ENCODE measurements at places on chromosomes 2 and 18.

- no peak for DNase-seq
Observed at GRCh38 chr18:76359909-76360308, 135.1 kb downstream of the ZNF516 start.

DNA sequence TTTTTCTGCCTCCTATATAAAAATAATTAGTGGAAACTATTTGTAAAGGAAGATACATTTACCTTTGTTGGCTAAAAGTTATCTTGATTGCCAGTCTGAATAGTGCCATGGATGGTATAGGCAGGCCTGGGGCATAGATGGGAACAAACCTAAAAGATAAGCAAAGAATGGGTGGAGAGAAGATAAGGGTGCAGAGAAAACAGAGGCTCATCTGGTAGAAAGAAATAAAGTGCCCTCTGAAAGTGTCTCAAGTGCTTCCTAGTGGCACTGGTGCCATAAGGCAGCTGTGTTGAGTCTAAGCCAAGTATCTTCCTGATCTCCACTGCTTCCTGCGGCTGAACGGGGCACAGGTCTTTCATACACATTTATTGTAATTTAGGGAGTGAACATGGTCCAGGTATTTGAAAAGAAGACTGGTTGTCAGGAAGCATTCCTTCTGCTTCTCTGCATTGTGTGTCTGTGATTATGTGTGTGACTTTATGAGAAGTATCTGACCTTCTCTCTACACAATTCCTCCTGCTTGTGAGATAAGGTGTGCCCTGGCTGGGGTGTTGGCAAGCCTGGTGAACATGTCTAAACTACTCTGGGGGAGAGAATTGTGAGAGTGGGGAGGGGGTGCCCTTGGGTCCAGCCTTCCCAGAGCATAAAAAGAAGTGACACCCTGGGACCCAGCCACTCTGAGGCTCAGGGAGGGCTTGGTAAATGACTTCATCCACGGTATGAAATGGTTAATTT, 280.5 kb downstream of the CAMKMT start:
- no peak for DNase-seq

- no peak for DNase-seq
Observed at GRCh38 chr2:86675104-86675503, 45.0 kb upstream of the RMND5A start.

GRCh38 chr2:238504181-238504931, 77.6 kb downstream of the ASB1 start:
- DNase-seq = peak; percentile 79

GRCh38 chr2:68741805-68742306, 7.2 kb downstream of the ARHGAP25 start:
- DNase-seq = no peak

DNA sequence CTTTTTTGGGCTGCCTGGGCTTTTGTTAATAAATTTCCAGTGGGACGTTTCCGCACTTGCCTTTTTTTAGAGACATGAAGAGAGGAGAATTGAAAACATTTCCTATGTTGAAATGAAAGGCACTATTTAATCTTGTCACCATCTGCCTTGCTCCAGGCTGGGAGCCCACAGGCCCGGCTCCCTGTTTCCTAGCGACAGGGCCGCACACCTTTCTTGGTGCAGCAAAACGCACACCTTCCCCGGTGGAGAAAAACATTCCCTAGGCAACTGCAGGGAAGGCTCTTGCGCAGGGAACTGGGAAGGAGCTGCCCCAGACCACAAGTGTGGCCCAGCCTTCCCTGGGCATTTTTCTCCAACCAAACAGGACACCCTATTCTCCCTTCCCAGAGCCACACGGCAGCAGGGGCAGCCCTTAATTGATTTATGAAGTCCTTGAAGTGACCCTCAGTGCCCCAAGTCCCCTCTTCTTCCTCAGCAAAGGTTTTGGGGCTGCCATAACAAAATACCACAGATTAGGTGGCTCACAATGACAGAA, 132.9 kb upstream of the MSH6 start:
- DNase-seq = no peak

GRCh38 chr2:162838136-162838497, 450 bp downstream of the KCNH7 start:
- DNase-seq = peak; percentile 61

DNA sequence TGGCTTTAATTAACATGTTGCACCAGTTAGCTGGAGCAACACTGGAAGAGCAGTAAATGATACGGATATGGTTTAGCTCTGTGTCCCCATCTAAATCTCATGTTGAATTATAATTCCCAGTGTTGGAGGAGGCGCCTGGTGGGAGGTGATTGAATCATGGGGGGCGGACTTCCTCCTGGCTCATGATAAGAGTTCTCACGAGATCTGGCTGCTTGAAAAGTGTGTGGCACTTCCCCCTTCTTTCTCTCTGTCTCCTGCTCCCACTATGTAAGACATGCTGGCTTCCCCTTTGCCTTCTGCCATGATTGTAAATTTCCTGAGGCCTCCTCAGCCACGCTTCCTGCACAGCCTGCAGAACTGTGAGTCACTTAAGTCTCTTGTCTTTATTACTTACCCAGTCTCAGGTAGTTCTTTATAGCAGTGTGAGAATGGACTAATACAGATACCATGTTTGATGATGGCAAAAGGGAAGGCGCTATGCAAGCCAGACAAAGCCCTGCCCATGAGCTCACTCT, 963.6 kb downstream of the SOCS6 start:
- no peak for DNase-seq

DNA sequence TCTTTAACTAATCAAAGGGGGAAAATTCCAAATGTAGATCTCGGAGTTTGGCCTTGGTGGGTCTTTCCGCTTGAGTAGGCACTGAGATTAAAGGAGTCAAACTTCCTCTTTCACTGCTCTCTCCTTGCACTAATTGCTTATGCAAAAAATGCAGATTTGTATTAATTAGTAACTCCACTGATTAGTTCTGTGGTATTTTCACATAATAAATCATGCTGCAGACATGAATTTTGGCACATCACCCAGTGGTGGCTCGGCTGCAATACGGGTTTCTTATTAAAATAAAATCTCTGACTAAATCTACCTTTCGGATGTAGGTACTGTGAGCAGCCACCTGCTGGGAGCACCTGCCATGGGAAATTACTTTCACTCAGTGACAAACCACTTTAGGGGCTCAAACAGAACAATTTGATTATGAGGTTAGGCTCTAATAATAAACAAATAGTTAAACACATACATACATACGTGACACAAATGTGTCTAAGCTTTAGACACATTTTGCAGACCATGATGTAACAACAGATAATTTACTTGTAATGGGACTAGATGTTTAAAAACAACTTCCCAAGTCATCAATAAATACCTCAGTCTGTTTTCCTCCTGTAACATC, 6.4 kb upstream of the NEUROD1 start:
- DNase-seq = peak; percentile 28

DNA sequence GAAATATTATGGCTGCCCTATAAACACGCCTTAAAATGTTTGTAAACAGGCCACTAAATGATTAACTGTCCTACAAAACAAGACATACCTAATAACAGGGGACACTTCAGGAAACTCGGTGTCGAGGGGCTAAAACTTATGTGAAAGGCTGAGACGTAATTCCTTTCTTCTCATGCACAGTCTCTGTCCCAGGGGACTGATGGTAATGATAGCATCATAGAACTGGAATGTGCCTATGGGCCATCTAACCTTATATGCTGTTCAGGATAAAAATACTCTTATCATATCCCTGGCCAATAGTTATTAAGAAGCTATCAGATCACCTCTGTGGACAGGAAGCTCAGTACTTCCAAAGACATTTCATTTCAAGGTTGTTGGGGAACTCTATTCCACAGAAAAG, 252.6 kb upstream of the RASGRP3 start:
- no peak for DNase-seq

DNA sequence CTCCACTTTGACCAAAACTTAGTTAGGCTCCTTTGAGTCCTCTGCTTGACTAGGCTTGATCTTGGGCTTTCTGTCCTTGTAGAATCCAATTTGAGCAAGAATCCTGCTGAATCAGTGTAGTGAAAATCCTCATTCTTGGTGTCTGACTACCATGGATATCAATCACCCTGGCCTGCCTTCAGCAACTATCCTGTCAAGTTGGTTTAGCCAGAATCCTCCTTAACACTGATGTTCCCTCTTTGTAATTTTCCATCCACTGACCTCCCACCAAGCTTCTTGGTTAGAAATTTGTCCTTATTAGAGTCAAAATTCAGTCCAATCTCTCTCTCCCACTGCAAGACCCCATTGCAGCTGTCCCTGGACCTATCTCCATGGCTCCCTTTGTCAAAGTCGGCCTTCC, 494 bp upstream of the RBM45 start:
- no peak for DNase-seq

DNA sequence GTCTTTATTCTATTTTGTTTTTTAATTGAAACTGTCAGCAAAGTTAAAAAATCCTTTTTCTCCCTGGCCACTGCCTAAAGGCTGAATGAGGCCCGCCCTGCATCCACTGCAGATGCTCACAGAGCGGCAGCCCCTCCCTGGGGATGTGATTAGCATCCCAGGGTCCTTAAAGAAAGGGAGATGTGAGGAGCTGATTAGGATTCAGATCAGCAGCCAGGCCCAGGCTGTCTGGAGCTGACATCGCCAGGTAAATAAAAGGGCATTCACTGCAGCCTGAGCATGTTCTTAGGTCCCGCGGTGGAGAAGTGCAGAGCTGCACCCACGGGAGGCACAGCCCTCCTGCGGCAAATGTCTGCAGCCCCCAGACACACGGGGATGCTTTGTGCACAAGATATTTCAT, 83.8 kb downstream of the LONRF2 start:
- no peak for DNase-seq

GRCh38 chr2:28558918-28559317, 63.1 kb downstream of the PLB1 start:
- DNase-seq = no peak

GRCh38 chr2:31003749-31004148, 134.5 kb downstream of the GALNT14 start:
- DNase-seq = no peak

DNA sequence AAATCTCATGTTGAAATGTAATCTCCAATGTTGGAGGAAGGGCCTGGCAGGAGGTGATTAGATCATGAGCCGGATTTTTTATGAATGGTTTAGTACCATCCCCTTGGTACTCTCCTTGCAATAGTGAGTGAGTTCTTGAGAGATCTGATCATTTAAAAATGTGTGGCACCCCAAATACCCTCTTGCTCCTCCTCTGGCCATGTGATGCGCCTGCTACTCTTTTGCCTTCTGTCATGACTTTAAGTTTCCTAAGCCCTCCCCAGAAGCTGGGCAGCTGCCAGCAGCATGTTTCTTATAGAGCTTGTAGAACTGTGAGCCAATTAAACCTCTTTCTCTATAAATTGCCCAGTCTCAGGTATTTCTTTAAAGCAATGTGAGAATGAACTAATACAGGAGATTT, 72.6 kb upstream of the FIGN start:
- no peak for DNase-seq

DNA sequence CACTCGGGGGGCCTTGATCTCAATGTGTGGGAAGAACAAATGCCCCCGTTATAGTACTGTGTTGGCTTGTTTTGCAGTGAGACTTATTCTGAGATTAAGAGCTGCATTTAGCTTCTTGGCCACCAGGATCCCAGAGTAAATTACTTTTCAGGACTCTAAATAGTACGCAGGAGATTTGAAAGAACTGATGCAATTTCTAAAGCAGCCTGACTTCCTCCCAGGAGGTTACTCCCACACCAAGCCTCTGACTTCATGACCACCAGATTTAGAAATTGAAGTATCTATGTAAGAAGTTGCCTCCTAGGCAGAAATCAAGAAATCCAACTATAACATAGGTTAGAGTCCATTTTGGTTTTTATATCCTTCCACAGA, 67.0 kb downstream of the FEZ2 start:
- DNase-seq = no peak

GRCh38 chr2:219571311-219572236, at the start of gene OBSL1:
Gene OBSL1 (minus strand): TSS chr2:219571539. CDS start chr2:219571232, 307 bp downstream.
- peak; percentile 77 for DNase-seq

- no peak for DNase-seq
Observed at GRCh38 chr18:37426586-37426985, 139.0 kb downstream of the CELF4 start.

DNA sequence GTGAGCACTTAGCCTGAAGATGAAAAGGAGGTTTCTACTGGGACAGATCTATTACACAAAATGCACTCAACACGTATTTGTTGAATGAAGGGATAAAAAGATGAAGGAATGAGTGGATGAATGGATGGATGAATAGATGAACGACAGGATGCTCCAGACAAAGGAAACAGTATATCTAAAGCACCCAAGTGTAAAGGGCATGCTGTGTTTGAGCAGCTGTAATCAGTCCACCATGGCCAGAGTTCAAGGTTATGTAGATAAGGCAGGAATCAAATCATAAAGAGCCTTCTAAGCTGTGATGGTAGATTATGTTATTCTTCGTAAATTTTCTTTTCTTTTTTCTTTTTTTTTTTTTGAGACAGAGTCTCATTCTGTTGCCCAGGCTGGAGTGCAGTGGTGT, 213.8 kb upstream of the FBXO11 start:
- DNase-seq = no peak

DNA sequence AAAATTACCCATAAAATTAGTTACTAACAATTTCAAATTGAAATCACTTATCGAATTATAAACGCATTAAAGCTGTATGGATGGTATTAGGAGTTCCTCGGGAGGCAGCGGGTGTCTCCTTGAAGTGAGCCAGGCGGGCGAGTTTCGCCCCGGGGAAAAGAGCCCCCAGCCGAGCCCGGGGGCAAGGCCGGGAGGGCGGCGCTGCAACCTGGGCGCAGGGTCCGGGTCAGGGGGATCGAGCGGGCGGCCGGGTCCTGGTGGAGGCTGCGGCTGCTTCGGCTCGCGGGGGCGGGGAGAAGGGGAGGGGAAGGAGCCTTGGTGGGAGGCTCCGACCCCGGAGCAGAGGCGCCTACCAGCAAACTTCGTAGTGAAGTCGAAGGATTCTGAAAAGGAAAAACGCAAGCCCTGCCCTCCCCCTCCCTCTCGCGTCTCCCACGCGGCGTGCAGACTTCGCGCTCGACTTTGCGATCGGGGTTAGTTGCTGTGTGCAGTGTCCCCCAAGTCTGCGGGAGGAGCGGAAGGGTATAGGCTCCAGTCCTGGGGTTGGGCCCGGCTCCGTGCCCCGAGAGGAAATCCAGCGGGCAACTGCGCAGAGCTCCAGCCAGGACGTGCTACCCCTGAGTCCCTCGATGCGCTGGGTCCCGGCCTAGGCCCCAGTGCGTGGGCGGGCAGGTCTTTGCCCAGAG, 140.8 kb downstream of the MEIS1 start:
- no peak for DNase-seq

DNA sequence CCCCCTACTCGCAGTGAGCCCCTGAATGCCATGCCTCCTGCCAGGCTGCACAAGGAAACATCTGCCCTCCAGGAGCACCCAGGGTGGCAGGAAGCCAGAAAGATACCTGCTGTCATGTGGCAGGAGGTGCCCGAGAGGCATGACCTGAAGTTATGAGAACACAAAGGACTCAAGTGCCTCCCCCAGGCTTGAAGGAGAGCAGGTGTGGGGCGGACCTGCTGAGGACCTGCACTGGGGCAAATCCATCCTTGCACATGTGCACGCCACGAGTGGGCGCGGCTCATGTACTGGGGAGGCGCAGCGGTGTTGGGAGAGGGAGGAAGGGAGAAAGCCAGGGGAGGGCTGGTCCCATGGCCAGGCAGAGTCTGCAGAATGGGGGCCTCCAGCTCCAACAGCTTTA, 26.9 kb downstream of the SDC1 start:
- DNase-seq = peak; percentile 83

GRCh38 chr2:191675807-191676721, 1.9 kb upstream of the NABP1 start:
- no peak for DNase-seq
